ENCODE measurements at places on chromosomes 2 and 18.

- no peak for DNase-seq
Measured at GRCh38 chr2:98347298-98348065, 1.2 kb downstream of the CNGA3 start.

DNA sequence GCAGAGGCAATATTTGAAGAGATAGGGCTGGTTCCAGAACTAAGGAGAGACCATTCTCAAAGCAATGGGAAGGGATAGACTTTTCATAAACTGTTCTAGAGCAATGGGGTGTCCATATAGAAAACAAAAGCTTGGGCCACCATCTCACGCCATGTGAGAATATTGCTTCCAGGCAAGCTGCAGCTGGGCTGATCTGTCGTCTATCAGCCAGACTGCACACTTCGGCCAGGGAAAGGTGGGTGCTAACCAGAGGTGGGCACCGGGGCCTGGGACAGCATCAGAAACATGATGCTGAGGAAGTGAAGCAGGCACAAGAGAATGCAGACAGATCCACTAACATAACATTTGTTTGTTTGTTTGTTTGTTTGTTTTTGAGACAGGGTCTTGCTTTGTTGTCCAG, 43.7 kb downstream of the MYO7B start:
- DNase-seq, result no peak

- no peak for DNase-seq
Measured at GRCh38 chr2:104487366-104487765, 366.5 kb upstream of the POU3F3 start.

DNA sequence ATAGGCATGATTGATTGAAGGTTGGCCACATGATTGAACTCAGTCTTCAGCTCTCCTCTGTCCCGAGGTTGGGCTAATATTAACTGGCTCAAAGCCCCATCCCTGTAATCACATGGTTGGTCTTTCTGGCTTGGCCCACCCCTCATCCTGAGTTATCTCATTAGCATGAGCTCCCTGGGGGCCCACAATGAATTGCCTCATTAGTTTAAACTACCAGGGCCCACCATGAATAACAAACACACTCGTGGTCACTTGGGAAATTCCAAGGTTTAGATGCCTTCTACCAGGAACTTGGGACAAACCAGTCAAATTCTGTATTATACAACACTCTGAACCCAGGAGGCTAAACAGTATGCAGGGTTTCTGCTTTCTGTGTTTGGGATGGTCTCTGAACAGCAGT, 121.7 kb upstream of the B3GNT2 start:
- DNase-seq, result no peak

- DNase-seq, result no peak
Measured at GRCh38 chr2:155663265-155663664, 669.3 kb downstream of the NR4A2 start.

DNA sequence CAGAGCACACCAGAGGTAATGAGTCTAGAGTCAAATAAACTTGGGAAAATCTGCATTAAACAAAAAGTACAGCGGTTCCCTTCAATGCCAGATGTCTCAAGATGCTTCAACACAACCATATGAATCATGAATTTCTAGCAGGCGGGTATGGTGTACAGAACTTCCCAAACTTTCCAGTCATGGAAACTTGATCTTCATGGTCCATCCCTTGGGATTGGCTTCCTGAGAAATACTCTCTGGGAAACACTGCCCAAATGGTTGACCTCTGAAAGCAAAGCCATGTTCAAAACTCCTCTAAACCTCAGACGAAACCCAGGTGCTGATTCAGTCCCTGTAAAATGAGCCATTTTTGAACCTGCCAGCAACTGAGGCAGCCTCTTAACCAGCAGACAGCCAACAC, 16.4 kb upstream of the TMEM247 start:
- no peak for DNase-seq

Measured in A549 (cell line).